ENCODE measurements at places on chromosomes 6 and 20. TPM values are rescaled to one million over a fixed set of nuclear protein-coding genes. Genes with fewer than 3 reads are reported as not detected.
A peak's percentile ranks its signal among the peaks of the same experiment; 100 is the strongest.

GRCh38 chr6:144955392-144955791 is 670.3 kb downstream of the UTRN start:
- DNase-seq, result no peak

DNA sequence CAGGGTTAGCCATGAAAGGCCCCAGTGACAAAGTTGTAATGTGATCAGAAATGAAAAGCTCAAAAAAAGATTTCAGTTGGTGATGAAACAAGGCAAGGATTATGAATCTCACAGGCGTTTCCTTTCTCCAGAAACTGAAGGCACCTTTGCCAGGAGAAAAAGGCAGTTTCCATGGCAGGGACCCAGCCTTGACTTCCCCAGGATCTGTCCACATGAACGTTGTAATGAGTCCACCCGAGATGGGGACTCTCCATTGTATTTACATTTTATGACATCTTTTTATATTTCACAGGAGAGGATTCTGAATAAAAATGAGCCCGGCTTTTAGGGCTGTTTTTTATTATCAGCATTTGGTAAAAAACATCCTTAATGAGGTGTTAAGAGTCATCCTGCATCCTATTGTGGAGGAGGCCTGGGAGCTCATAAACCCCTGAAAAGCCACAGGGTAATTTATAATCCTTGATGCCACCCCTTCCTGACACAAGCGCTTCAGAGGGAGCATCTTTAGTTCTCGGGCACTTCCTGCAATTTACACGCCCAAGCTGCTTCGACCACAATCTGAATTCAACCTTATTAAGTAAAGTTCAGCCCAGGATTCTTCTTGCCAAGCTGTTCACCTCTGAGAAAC is 74.1 kb upstream of the SALL4 start:
- no peak for DNase-seq

MAP1LC3A gene
- polyA plus RNA-seq, result 40.0 TPM

DNA sequence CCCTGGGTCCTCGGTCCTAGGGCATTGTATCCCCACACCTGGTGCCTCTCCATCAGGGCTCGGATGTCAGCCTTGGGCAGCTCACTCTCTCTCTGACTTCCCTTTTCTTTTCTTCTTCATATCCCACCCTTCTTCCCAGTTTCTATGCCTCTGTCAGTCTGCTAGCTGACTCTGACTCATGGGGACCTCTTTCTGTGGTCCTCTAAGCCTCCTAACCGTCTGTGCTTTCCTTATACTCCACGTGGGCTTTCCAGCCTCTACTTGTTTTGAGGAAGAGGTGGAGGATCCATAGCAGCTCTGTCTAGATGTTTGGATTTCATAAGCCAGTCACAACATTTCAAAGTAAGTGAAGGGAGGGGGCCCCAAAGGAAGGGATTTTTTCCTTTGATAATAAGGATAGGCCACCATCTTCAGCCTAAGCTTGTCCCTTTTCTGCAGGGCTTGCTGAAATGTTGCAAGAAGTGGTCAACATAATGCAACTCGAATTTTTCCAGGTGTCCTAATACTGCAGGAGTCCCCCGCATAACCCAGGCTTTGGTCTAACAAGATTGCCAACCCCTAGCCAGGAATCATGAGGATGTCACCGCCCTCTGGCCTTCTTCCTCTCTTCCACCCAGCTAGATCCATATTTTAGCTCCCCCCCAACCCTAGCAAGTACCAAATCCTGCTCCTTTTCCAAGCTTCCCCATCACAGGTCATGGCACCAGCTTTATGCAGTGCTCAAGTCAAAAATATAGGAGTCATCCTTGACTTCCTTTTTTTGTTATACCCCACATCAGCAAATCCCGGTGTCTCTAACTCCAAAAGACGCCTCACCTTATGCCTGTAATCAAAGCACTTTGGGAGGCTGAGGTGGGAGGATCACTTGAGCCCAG is 8.7 kb upstream of the PLTP start:
- DNase-seq, result no peak

MYB gene
- polyA plus RNA-seq, result 5.0 TPM

DNA sequence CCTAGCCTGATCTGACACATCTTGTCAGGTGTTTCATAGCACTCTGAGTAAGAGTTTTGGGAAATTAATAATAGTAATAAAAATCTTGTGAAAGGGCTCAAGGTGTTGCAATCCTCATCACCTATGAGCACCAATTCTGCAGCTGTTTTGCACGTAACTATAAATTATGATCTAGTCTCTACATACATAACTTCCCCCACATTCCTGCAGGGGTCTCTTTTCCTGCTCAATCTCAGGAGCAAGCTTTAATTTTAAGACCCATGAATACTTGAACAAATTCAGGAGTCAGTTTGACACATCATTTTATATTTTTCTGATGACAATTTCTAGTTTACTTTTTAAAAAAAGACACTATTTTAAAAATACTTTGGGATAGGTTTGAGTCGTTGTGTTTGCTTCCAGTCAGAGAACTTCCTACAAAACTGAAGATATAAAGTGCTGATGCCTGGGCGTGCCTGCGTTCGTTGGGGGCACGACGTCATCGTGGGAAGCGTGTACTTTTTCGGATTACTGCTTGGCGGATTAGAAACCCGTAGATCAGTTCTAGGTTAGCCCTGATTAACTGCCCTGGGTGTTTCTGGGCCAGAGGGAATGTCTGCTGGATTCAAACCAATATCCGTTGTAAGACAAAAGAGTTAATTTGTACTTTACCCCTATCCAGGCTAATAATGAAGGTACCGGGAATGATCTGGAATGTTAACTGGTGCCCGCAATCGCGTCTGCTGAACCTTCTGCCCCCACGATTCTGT is 1.0 kb upstream of the E2F3 start:
- peak; percentile 8 for DNase-seq

BFSP1 gene
- 3.8 TPM for polyA plus RNA-seq

GRCh38 chr6:107780226-107780625 is 43.9 kb downstream of the SCML4 start:
- no peak for DNase-seq

GRCh38 chr6:13454286-13455221 is 32.8 kb downstream of the GFOD1 start:
- no peak for DNase-seq

- DNase-seq, result no peak
Observed at GRCh38 chr6:87705070-87705691, 3.1 kb upstream of the AKIRIN2 start.

GRCh38 chr6:7580537-7580926 is 9.5 kb upstream of the SNRNP48 start:
- no peak for DNase-seq

TBC1D22B gene
- 12.6 TPM for polyA plus RNA-seq

DNA sequence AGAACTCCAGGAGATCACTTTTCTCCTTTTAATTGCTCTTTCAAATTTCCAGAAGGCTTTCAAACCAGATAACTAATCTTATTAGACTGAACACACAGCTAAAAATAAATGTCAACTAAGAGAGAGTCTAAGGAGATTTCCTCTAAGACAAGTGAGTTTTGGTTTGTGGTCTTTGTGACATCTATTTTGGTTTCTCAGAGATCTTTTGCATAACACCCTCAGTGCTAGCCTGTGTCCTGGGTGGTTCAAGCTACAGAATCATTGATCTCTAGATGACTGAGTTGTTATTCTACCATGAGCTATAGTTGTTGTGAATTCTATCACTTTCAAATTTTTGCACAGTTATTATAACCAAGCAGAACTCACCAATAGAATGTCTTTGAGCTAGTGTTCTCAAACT is 49.1 kb upstream of the PLCB4 start:
- DNase-seq, result no peak

GRCh38 chr6:157401734-157402338 is 20.8 kb downstream of the ZDHHC14 start:
- DNase-seq, result no peak

DNA sequence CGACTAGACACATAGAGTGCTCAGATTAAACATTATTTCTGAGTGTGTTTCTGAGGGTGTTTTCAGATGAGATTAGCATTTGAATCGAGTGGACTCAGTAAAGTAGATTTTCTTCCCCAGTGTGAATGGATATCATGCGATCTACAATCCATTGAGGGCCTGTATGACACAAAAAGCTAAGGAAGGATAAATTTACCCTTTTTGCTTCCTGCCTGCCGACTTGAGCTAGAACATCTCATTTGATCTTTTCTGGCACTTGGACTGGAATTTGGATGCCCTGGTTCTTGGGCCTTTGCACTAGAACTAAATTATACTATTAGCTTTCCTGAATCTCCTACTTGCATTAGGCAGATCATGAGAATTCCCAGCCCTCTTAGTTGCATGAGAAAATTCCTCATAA is 675.8 kb downstream of the DOK5 start:
- DNase-seq, result no peak

GRCh38 chr6:30829639-30830255 is 54.6 kb upstream of the DDR1 start:
- no peak for DNase-seq

PLCB1 gene
- polyA plus RNA-seq, result 18.5 TPM

GRCh38 chr6:33147807-33148666 is 44.2 kb downstream of the COL11A2 start:
- DNase-seq, result peak; percentile 81

DNA sequence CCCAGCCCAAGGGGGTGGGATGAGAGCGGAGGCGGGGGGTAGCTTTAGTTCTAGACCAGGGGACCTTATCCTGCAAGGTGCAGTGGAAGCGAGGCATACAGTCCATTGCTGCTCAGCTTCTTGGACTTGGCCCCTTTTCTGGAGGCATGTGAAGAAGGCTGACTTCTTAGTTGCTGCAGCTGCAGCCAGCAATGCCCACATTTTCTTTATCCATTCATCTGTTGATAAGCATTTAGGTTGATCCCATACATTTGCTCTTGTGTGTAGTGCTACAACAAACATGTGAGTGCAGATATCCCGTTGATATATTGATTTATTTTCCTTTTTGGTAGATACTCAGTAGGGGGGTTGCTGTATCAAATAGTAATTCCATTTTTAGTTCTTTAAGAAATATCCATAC is 461.2 kb upstream of the IMPG1 start:
- DNase-seq, result no peak

GRCh38 chr6:144886682-144887081 is 601.5 kb downstream of the UTRN start:
- no peak for DNase-seq

GRCh38 chr6:2264932-2265331 is 19.5 kb upstream of the GMDS start:
- no peak for DNase-seq

CLVS2 gene
- 0.16 TPM for polyA plus RNA-seq

- DNase-seq, result no peak
Observed at GRCh38 chr6:31528821-31529328, at the start of gene MCCD1. Gene MCCD1, plus strand, starts transcription at chr6:31528962. Its CDS starts 53 bp downstream, at chr6:31529015.

DNA sequence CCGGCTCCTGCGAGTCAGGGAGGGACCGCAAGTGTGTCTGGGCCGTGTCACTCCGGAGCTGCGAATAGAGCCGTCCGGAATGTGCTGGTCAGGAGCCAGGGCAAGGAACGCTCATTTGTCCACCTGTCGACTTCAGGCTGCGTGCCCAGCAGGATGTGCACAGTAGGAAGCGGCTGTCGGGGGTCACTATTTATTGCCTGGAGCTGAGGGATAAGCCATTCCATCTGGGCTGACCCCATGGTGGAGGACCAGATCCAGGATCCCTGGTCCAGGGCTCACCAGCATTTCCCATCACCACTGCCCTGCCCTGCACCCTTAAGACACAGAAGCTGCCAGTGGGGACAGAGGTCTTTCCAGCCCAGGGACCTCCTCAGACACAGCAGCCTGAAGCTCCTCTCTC is 14.7 kb downstream of the NTSR1 start:
- no peak for DNase-seq

DNA sequence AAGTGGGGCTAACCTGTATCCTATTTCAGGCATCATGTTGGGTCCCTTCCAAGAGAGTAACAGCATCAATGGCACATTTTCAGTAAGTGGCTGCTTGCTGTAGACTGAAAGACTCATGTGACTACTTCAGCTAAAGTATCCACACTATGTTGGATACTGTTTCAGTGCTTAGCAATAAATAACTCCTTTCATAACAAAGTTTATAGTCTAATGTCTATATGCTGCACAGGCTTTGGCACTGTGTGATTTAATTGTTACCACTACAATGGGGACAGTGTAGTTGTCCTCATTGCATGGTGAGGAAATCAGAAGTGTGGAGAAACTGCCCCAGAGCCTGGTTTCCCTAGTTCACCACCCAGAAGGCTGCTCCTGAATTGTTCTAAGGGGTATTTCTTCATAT is 318.0 kb upstream of the PTCHD4 start:
- no peak for DNase-seq

HTR1E gene
- 0.48 TPM for polyA plus RNA-seq

DNA sequence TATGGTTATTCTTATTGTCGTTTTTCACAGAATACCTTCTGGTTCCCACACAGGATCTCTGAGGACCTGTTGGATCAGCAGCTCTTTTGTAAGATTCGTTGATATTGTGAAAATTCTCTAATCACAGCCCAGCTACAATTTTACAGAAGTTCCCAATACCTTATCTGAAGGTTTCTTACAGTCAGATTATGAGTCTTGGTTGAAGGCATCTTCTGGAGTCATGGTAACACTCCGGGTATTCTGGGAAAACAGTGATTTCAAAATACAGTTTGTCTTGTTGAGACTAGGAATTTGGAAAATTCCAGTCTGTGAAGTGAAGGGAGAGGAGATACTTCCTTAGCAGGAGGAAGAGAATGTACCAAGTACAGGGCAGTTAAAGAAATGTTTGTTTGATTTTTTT is 22.2 kb upstream of the HLA-C start:
- DNase-seq, result no peak

DNA sequence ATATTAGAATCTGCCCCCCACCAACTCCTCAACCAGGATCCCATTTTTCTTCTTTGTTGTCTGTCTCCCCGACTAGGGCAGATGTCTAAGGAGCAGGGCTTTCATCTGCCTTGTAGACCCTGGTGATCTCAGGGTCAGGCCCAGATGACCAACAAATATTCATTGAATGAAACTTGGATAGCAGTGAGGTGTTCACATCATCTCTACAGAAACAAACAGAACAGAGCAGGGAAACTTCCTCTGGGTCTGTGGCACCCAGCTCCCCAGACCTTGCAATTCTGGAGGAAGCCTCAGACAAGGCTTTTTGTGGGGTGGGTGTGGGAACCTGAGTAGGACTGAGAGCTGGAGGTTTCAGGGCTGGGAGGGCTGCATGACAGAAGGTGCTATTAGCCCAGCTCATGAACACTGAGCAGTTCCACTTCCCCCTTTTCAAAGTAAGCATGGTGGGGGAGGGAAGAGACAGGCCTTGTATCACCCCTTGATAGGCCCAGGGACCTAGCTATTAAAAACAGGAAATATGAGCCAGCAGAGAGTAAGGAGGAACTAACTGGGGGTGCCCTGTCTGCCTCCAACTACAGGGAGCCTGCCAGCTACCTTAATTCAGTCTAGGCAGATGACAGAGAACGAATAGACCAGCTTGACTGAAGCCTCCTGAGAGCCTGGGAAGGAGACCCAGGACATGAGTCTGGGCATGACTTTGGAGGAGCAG is 37.3 kb upstream of the TOP1 start:
- no peak for DNase-seq
